ENCODE measurements at places on chromosomes 7 and 10. TPM values are rescaled to one million over a fixed set of nuclear protein-coding genes. Genes with fewer than 3 reads are reported as not detected.

DNA sequence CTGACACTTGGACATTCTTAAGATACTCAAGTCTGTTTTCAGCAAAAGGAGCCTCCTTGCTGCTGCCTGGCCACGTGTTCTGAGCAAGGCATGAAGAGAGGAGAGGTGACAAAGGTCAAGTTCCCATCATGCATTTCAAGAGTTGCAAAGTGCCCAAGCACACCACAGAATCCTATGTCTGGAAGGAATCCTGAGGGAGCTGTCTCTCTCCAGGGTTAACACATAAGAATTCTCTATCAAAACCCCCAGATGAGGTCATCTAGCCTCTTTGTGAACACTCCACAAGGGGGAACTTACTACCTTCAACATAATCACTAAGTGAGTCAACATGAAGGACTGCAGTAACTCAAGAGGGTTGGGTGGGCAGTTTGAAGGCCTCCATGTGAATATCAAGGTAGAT lies 155.5 kb downstream of the RNF216 start:
- peak; percentile 65 for DNase-seq

DNA sequence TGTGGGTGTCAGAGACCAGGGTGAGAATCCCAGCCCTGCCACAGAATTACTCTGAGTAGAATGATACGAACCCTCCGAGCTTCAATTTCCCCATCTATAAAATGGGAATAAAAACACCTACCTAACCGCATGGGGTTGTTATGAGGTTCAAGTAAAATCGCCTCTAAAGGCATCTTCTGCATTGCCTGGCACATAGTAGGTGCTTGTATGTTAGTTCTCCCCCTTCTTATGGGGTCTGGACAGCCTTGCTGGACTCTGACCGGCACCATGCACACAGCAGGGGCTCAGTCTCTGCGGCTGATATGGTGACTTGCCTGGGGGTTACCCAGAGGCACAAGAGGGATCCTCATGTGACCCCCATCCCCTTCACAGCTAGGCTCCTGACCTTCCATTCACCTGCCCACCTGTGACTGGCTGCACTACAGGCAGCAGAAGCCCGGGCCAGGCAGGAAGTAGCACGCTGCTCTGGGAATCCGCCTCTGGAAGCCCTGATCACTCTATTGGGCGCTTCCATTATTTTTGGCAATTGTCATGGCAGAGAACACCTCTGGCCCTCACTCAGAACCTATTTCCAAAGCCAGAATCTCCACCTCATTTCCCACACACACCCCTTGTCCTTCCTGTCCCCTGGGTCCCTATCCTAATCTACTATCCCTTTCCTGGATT lies 6.0 kb downstream of the SH3PXD2A start:
- no peak for DNase-seq

- no peak for DNase-seq
Observed at GRCh38 chr7:121489440-121489839, 93.3 kb upstream of the FAM3C start.

FZD8 gene
- total RNA-seq = 25.6 TPM

PIP gene
- total RNA-seq = not detected

GRCh38 chr10:131169146-131169545 lies 142.4 kb downstream of the TCERG1L start:
- DNase-seq = no peak

Measured in dermis blood vessel endothelial cell (primary cell).